NK-92 treated with Interleukin-12 subunit alpha and Interleukin-12 subunit beta, amount 100 ng/mL, for 24 hours (cell line): ENCODE measurements at places on chromosomes 7 and 10.

GRCh38 chr10:68163735-68164134 is 54.4 kb downstream of the MYPN start:
- DNase-seq: no peak

- DNase-seq: no peak
Observed at GRCh38 chr10:63549810-63550209, 28.6 kb downstream of the REEP3 start.

DNA sequence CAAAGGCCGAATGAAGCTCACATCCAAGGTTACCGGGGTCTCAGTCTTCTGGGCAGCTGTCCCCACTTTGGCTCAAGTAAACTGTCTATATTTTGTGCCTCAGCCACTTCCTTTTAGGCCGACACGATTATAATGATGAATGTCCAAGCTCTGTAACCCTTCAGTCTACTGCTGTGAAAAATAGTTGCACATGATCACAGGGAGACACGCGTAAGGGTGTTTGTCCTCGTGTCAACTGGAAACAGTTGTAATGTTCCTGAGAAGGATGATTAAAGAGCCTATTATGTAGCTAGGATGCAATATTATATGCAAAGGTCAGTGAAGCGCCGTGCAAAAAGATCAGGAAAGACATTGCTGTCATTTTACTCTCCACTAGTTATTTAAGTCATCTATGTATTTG is 559.9 kb downstream of the SDK1 start:
- DNase-seq: no peak

DNA sequence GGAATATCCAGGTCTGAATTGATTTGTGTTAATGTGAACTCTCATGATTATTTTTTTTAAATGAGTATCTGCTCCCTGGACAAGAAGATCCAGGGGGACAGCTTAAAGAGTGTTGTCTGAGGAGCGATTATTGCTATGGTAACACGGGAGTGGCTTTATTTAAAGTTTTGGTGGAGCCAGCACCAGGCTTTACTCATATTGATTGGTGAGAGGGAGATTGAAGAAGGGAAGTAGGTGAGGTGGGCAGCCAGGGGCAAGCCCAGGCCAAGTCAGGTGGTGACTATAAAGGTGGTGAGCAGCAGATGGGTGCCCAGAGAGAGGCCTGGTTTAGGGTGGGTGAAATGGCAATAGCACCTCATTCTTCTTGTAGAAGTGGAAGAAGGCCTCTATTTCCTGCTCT is 10.2 kb upstream of the AGR2 start:
- DNase-seq: no peak
